ENCODE measurements at places on chromosomes 3 and 15. TPM values are rescaled to one million over a fixed set of nuclear protein-coding genes. Genes with fewer than 3 reads are reported as not detected.

DNA sequence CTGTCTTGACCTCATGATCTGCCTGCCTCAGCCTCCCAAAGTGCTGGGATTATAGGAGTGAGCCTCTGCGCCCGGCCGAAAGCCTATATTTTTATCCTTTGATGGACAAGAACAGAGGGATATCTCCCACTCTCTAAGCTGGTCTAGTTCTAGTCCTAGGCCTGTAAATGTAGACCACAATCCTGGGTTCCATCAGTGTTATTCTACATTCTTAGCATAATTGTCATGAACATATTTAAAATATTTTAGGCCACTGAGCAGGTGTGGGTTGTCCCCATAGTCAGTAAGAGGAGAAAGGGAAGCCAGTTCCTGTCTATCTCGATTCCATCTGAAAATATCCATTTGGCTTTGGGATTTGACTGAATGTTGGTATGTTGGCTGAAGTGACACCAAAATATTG lies 118.1 kb downstream of the EBLN2 start:
- no peak for DNase-seq

- peak; percentile 16 for DNase-seq
Observed at GRCh38 chr3:9552252-9552999, 1.2 kb downstream of the LHFPL4 start.

DNA sequence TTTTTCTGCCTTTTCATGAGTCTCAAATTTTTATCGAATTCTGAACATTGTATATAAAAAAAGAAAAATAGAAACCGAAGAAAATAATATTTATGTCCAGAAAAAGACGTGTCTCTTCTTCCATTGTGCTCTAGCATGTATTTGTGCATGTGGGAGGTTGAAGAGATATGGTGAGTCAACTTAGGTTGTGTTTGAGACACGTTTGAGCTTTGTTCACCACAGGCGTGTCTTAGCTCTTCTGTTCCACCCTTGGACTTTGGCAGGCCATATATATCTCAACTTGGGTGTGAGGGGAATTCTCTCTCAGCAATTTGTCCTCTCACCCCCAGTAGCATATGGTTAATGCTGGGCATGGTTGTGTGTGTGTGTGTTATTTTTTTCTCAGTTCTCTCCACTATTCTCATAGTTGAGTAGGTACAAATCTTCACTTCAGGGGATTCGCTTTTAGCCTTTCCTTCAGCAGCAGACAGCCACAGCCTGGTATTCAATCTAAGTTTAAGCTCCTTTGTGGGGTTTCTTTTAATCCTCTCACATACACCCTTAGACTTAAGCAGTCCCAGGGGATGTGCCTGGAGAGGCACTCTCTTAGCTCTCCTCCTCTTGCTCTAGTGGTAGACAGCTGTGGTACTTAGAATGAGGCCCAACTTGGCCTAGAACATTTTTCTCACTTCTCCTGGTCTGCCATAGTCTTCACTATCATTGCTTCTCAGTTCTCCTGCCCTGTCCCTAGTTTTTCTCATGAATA lies 286.5 kb upstream of the RBMS3 start:
- no peak for DNase-seq

The CFAP44 gene
- 22.4 TPM for total RNA-seq

The TRAT1 gene
- total RNA-seq, result 1.1 TPM

Data from transverse colon (tissue), 4 donors.